Neural crest cell (in vitro differentiated cells): ENCODE measurements at places on chromosomes 12 and 14.

GRCh38 chr14:86464341-86464740 is 934.4 kb downstream of the FLRT2 start:
- no peak overlapping the region for H3K27ac ChIP-seq
- no peak for DNase-seq
- H3K4me1 ChIP-seq, result no peaks in the 10 kb centered on the region
- H3K27me3 ChIP-seq, result no peaks in the 10 kb centered on the region

GRCh38 chr12:52513736-52514135 is 6.5 kb downstream of the KRT5 start:
- H3K27me3 ChIP-seq, result peaks cover 6% of the 10 kb centered on the region
- H3K36me3 ChIP-seq, result no peaks in the 10 kb centered on the region
- DNase-seq, result no peak
- no peak overlapping the region for H3K4me3 ChIP-seq
- no peaks in the 10 kb centered on the region for H3K4me1 ChIP-seq
- H3K27ac ChIP-seq, result no peak overlapping the region

DNA sequence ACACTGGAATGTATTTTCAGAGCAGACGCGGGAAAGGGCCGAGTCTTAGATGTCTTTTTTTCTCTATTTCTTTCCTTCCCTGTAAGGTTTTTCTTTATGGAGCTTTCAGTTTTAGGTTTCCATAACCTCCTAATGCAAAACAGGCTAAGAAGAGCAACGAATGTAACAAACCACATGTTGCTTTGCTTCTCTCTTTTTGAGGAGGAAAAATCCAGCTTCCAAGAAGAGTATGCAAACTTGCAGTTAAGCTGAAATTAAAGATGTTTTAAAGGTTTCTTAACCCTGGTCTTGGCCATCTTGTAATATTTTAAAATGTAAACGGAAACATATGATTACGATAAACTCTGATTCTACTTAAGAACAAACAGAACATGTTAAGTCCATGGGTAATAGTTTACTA is 86.9 kb downstream of the PRICKLE1 start:
- no peak overlapping the region for H3K4me3 ChIP-seq
- no peaks in the 10 kb centered on the region for H3K27me3 ChIP-seq
- H3K36me3 ChIP-seq, result no peaks in the 10 kb centered on the region
- H3K4me1 ChIP-seq, result peaks cover 9% of the 10 kb centered on the region
- H3K27ac ChIP-seq, result no peak overlapping the region

DNA sequence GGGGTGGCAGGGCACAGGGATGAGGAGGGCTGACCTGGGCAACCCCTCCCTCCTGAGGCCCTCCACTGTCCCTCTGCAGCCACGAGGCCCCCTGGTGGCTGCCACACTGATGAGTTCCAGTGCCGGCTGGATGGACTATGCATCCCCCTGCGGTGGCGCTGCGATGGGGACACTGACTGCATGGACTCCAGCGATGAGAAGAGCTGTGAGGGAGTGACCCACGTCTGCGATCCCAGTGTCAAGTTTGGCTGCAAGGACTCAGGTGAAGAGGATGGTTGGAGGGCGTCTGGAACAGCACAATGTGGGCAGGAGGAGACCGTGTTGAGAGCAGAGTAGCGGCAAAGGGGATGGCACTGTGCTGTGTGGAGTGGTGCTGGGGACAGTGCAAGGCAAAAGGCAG is 25.7 kb upstream of the LRP1-AS start:
- no peak overlapping the region for H3K4me3 ChIP-seq
- peaks cover 4% of the 10 kb centered on the region for H3K36me3 ChIP-seq
- peak; percentile 37 for DNase-seq
- no peak overlapping the region for H3K27ac ChIP-seq
- peaks cover 13% of the 10 kb centered on the region for H3K4me1 ChIP-seq

DNA sequence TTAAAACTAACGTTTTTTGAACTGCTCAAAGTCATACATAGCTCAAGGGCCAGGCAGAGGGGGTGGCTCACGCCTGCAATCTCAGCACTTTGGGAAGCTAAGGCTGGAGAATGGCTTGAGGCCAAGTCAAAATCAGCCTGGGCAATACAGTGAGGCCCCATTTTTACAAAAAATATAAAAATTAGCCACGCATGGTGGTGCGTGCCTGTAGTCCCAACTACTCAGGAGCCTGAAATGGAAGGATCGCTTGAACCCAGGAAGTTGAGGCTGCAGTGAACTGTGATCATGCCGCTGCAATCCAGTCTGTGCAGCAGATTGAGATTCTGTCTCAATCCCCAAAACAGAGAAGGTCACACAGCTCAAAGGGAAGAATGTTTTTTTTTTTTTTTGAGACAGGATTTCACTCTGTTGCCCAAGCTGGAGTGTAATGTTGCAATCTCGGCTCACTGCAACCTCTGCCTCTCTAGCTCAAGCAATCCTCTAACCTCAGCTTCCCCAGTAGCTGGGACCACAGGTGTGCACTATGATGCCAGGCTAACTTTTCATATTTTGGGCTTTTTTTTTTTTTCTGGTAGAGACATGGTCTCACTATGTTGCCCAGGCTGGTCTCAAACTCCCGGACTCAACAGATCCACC is 2.9 kb downstream of the RBM23 start:
- peaks cover 15% of the 10 kb centered on the region for H3K36me3 ChIP-seq
- no peak for DNase-seq
- H3K4me1 ChIP-seq, result peaks cover 34% of the 10 kb centered on the region
- no peak overlapping the region for H3K27ac ChIP-seq
- H3K4me3 ChIP-seq, result peak overlapping the region; percentile 95

DNA sequence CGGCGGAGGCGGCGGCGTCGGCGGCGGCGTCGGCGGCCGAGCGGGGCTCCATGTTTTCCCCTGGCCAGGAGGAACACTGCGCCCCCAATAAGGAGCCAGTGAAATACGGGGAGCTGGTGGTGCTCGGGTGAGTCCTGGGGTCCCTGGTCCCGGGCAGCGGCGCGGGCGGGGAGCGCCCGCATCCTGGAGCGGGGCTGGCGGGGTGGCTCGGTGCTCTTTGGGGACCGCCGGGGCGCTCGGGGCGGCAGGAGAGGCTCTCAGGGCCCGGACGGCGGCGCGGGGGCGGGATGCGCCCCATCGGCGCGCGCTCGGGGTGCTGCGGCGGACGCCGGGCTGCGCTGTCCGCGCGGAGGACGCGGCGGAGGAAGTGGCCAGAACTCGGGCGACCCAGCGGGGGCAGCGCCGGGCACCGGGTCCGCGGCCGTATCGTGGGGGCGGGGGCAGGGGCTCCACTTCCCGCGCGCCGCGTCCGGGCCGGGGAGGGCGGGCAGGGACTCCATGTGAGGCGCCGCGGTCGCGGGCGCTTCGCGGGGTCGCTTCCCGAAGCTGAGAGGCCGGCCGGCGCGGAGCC is 485 bp downstream of the PELI2 start:
- no peak for DNase-seq
- peaks cover 14% of the 10 kb centered on the region for H3K27me3 ChIP-seq
- peaks cover 29% of the 10 kb centered on the region for H3K4me1 ChIP-seq
- H3K36me3 ChIP-seq, result no peaks in the 10 kb centered on the region
- no peak overlapping the region for H3K27ac ChIP-seq
- no peak overlapping the region for H3K4me3 ChIP-seq
